Omental fat pad (tissue), 4 donors: ENCODE measurements at places on chromosomes 16 and 17. TPM values are rescaled to one million over a fixed set of nuclear protein-coding genes. Genes with fewer than 3 reads are reported as not detected.

DNA sequence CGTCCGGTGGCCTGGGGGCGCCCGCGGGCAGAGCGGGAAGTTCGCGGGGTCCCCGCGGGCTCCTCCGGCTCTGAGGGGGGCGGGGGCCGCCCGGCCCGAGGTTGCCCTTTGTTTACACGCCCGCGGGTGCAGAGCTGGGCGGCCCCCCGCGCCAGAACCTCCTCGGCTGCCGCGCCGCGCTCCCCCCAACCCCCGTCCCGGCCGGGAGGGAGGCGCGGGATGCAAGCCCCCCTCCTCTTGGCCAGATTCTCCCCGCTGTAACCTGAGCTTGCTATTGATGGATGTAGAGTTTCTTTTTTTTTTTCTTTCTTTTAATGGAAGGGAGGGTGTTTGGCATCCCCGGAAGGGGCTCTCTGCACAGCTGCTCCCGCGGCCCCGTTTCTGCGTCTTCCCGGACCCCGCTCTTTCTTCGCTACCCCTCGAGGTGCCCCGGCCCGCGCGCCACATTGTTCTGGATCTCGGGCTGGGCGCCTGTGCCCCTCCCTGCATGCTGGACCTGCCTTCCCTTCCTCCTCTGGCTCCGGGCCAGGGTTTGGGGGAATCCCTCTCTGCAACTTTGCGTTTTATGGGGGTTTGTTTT lies 646 bp downstream of the CBX2 start:
- no peak for DNase-seq

PARD6A gene
- total RNA-seq, result 3.2 TPM

CTRB2 gene
- not detected for total RNA-seq

ENPP7 gene
- not detected for total RNA-seq

KREMEN2 gene
- total RNA-seq, result not detected

ZNF778 gene
- 9.8 TPM for total RNA-seq

EXOC3L1 gene
- total RNA-seq, result 2.3 TPM

OTOP3 gene
- not detected for total RNA-seq

- no peak for DNase-seq
These were observed 32.6 kb upstream of the CBFA2T3 start for GRCh38 chr16:89009343-89010209.

DNA sequence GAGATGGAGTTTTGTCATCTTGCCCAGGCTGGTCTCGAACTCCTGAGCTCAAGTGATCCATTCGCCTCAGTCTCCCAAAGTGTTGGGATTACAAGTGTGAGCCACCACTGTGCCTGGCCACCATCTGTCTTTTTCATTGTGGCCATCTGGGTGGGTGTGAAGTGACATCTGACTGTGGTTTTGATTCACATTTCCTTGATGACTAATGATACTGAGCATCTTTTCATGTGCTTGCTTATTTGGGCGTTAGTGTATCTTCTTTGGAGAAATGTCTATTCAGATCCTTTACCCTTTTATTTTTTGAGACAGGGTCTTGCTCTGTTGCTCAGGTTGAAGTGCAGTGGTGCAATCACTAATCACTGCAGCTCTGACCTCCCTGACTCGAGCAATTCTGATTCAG lies 53.9 kb upstream of the ERN1 start:
- DNase-seq, result no peak

GRCh38 chr17:74190807-74191406 lies 12.6 kb upstream of the RPL38 start:
- DNase-seq, result no peak

DRC3 gene
- total RNA-seq, result 1.6 TPM
